Stimulated activated CD8-positive, alpha-beta memory T cell treated with anti-CD3 and anti-CD28 coated beads, Interleukin-4, amount 100 ng/mL, for 1 hour (primary cell): ENCODE measurements at places on chromosomes 2 and 18.

- DNase-seq, result no peak
Observed at GRCh38 chr2:159072795-159073194, 104.4 kb downstream of the TANC1 start.

DNA sequence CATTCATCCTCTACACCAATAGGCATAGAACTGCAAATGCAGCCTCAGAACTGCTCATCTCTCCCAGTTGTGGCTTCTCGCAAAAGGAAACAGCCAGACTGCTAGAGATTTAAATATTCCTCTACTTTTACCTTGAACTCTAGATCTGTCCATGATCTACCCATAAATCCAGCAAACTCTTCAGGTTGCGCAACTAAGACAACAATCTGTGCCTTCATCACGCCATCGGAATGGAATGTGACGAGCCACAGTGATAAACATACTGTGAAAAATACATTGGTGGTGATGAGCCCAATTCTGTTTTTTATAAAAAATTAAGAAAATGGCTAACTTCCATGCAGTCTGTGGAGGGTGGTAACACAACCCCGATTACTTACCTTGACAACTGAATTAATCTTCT lies 626.7 kb downstream of the LRRTM4 start:
- DNase-seq, result no peak

DNA sequence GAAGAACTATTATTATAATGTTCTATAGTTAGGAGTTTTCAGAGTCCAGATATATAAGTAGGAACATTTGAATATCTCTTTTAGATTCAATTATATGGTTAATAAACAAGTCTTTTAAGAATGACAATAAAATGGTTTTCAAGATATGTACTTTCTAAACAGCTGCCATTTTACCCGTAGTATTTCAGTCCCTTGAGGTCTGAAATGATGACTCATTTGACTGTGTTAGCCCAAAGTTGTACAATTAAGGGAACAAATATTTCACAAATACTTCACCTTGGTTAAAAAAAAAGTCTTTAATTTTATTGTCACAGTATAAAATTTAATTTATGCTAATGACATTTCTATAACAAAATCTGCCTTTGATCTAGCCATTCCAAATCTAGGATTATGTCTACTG lies 91.6 kb upstream of the TANK start:
- no peak for DNase-seq

DNA sequence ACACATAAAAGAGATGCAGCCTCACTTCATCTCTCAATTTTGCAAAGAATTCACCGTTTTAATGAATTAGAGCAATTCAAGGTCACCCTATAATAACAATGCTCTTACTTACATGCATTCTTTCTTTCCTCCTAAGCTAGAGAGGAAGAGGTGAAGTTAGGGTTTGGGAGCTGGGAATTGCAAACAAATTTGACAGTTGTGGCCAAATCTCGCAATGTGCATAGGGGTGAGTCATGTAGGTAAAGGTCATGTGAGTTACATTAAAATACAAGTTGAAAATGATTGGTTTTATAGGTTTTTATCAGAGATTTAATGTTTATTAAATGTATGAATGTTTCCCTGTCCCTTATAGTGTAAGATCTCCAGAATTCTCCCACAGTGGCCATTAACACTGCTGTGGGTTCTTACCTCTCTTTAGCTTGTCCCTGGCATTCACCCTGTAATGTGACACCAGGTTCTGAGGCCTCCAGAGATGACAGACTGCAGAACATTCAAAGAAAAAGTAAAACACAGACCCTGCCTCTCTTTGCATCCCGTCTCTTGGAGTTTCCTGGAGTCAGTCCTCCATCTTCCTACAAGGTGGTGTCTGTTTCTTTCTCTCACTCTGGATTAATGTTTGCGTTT lies 53.7 kb upstream of the LGALSL start:
- no peak for DNase-seq

DNA sequence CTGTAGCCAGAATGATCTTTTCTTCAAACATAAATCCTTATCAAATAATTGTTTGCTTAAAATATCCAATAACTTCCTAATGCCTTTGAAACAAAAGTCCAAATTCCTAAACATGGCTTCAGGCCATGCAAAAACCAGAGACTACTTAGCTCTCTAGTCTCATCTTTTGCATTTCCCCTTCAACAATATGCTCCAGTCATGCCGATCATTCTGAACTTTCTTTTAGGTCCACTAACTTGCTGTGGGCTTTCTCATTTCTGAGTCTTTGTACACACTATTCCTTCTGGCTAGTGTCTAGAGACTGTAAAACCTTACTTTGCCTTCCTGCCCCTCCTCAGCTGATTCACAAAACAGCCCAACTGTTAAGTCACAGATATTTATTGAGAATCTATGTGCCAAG lies 51.5 kb downstream of the VIL1 start:
- DNase-seq, result no peak

DNA sequence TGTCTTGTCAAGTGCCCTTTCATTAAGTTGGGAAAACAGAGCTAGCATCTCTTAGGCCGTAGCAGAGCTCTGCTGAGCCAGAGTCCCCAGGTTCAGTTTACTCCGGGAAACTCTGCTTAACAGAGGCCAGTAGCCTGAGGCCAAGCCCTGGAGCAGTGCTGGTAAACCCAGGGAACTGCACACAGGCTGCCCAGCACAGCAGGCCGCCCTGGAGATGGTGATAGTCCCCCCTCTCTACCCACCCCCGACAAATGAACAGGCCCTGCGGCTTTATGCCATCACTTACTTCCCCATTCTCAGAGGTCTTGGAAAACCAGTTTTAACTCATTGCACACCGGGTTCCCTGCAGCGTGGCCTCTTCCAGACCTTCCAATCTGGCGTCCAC lies 3.5 kb downstream of the CNNM4 start:
- DNase-seq, result no peak

DNA sequence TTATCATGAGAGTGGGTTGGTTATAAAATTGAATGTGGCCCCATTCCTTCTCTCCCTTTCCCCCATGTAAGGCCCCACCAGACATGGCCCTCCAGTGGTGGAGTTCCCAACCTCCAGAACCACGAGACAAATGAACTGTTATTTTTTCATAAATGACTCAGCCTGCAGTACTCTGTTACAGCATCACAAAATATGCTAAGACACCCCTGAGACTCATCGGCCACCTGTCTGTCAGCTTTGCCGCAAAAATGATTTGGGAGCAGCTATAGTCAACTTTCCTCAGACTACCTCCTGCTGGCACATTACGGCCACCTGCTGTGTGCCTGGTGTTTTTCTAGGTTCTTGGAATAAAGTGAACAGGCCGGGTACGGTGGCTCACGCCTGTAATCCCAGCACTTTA lies 21.4 kb upstream of the C1QL2 start:
- no peak for DNase-seq

- no peak for DNase-seq
Observed at GRCh38 chr2:111708476-111709180, 175.4 kb downstream of the ANAPC1 start.

GRCh38 chr2:70124983-70125480 lies 37.8 kb downstream of the PCBP1 start:
- no peak for DNase-seq

GRCh38 chr2:231490801-231491200 lies 26.5 kb upstream of the NCL start:
- no peak for DNase-seq

DNA sequence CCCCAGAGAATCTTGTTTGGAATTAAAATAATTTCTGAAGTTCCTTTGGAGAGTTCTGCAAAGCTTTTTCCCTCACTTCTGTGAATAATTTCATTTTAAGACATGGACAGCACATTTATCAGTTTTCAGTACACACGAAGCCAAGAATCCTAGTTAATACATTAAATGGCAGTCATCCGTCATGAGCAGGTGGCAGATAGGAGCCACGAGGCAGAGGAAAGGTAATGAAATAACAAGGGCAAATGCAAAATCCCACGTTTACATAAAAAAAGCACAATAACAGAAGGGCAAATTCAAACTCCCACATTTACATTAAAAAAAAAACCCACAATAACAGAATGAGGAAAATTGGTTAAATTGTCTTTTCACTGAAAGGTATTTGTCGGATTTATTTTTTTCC lies 25.9 kb upstream of the SNTG2 start:
- DNase-seq, result no peak

GRCh38 chr2:233482616-233483015 lies 84.0 kb downstream of the USP40 start:
- no peak for DNase-seq

- DNase-seq, result no peak
Observed at GRCh38 chr2:212428681-212429478, 109.7 kb downstream of the ERBB4 start.

- DNase-seq, result no peak
Observed at GRCh38 chr2:61371027-61371426, 99.9 kb downstream of the USP34 start.

- DNase-seq, result no peak
Observed at GRCh38 chr2:27378096-27378808, 2.3 kb downstream of the ZNF513 start.

- peak; percentile 47 for DNase-seq
Observed at GRCh38 chr2:241309684-241310117, 5.8 kb downstream of the HDLBP start.

GRCh38 chr18:63320975-63321265 lies 1.4 kb upstream of the BCL2 start:
- no peak for DNase-seq

DNA sequence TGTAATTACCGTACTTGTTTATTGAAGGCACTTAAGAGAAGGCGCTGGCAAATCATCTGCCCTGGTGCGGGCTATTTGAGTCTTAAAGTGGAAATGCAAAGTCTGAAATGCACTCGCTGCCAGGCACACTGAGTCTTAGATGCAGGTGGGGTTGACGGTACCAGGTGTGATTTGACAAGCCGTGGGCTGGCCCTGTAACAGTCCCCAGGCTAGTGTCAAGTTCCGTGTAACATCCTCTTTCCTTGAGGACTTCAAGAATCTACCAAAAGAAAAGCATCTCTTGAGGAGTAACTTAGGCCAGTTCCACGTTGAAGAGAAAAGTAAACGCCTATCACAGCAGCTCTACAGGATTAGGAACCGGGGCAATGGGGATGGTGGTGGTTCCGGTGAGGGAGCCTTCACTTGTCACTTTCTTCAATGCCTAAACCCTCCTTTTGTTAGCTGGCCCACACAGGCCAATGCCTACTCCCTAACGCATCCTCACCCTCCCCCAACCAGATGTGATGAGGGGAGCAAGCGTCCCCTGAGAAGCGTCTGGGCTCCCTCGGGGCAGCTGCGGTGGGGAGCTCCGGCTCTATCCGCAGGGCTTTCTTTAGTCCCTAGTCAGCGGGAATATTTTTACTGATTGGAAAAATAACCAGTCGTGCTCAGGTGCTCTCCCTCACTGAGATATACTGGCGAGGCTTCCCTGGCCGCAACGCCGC lies 1.5 kb upstream of the UGP2 start:
- no peak for DNase-seq

DNA sequence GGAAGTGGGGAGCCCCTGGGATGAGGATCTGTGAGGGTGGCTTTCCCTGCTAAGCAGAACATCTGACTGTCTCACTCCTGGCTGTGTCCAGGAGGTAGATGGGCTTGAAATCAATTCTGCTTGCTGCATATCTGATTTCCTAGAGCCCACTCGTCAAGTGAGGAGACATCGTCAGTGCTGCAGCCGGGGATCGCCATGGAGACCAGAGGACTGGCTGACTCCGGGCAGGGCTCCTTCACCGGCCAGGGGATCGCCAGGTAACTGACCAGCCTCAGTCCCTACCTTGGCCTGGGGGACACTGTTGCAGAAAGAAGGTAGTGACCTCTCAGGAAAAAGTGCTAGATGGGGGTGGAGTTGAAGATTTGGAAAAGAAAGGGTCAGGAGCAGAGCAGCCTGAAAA lies 31.3 kb downstream of the CNGA3 start:
- no peak for DNase-seq

DNA sequence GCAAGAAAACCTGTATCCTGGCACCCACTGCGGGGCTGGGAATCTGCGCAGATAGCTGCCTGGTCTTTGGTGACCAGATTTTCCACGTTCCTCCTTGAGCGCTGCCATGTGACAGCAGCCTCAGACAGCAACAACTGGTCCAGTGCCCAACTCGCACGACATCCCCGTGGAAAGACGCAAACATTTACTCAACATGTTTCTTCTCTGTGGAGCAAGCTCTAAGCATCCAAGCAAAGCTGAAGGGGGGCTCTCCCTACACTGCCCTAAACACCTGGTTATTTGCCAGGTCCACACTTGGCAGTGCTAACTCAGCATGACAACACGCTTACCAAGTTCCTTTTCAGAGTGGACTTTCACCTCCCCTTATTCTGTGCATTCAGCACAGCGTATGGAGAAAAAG lies 11.3 kb downstream of the ZNF516 start:
- no peak for DNase-seq

DNA sequence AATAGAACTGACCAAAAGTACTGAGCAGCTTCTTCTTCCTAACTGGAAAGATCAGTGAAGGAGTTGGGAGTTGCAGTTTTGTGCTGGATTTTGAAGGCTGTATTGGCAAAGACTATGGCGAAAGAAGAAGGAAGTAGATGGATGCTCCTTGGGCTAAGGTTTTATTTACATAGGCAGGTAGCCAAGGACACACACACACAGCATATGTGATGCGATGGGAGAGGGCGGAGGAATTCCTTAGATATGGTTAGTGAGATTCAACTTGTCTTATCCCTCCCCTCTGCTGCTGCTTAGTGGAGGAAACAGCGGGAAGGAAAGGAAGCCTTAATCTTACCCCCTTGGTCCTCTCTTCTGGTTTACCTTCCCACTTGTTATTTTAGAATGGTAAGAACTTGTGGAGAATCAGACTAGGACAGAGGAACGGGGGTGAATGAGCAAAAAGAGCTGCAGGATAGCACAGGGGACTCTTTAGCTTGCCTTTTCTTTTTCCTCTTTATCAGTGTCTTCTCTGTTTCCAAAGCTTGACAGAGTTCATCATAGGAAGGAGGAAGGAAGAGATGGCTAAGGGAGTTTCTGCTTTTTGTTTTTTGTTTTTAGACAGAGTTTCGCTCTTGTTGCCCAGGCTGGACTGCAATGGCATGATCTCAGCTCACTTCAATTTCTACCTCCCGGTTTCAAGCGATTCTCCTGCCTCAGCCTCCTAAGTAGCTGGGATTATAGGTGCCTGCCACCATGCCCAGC lies 87.9 kb downstream of the OSBPL6 start:
- DNase-seq, result no peak

DNA sequence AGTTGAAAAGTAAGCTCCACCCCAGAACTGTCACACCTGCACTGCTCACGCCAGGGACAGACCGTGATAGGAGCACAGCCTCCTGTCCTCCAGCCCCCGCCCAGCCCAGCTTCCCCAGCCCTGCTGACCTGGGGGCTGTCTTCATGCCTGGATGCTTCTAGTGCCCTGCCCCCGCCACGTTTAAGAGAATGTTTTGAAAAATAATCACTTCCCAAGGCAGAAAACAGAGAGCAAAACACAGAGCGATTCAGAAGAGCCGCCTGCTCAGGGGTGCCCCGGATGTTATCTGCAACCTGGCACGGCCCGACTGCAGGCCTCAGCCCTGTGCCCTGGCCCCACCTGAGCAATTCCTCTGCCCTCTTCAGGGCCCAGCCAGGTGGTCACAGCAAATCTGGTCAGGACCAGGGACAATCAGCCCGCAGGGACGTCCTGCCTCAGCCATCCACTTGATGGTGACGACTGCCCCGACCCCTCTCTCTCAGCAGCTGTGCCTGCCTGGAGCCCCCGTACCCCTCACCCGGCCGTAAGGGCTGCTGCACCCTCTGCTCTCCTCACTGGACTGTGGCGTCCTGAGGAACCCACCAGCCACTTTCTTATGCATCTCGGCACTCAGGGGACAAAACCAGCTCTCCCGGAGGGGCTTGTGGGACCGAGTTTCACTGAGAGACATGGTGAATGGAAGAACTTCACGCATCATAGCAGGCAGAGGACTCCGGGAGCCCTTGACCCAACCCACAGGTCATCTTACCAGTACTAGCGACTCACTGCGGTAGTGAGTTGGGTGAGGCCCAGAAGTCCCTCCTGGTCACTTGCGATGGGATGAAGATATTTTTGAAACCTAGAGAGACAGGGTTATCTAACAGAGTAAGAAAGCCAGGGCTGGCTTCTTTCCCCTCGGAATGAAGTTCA lies 30.2 kb downstream of the ADI1 start:
- DNase-seq, result no peak
